ENCODE measurements at places on chromosomes 6 and 20.
A peak's percentile ranks its signal among the peaks of the same experiment; 100 is the strongest.

DNA sequence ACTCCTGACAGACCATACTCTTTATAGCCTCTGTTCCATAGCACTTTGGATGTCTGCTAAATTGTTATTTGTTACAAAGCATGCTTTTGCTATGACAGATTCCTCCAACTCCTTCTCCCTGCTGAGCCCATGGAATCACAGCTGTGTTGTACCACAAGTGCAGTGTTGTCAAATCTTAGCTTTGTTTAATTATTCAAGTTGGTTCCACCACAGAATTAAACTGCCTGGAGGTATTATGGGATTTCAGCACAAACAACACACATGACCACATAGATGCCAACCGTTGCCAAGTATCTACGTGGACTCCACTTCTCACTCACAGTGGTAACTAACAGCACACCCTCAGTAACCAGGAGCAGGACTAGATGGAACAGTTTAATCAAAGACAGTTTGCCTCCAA is 32.7 kb upstream of the MARCKS start:
- DNase-seq = no peak

DNA sequence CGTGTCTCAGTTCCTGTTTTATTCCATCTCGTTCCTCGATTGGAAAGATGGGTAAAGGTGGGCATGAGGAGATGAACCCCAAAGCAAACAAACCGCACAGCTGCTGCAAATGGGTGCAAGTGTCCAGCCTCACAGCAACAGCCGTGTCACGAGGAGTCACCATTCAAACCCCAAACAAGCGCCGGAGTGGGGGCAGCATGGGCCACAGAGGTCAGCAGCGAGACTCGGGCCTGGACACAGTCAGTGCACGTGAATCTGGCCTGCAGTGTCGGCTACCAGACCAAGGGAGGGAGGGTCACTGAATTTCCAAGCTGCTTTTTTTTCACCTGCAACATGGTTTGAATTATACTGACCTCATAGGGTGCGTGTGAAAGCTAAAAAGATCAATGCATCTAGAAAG is 63.5 kb downstream of the EZR start:
- no peak for DNase-seq

DNA sequence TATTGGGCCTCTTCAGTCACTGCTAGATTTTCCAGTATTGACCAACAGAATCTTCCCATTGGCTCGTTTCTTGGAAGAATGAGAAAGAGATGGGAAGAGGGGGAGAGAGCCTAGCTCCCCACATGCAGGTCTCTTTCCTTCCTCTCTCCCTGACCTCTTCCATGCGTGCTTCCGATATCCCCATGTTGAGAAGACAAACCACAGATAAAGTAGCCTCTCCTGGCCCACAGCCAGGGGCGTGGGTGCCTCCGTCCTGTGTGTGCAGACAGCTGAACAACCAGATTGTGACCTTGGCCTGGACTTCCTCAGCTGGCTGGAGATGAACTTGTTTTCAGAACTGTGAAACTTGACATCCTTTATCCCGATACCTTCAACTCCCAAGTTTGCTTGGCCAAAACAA is 71.0 kb downstream of the EDN3 start:
- DNase-seq = no peak

- no peak for DNase-seq
These were observed 19.2 kb upstream of the DACT2 start for GRCh38 chr6:168338777-168339176.

GRCh38 chr20:57169162-57169561 is 97.3 kb downstream of the BMP7 start:
- DNase-seq = no peak

- no peak for DNase-seq
These were observed 10.0 kb upstream of the HLA-DOA start for GRCh38 chr6:33019372-33019771.

- DNase-seq = no peak
These were observed 105.3 kb downstream of the CEBPB start for GRCh38 chr20:50295762-50296449.

GRCh38 chr6:118152524-118152923 is 245.5 kb downstream of the SLC35F1 start:
- DNase-seq = no peak

DNA sequence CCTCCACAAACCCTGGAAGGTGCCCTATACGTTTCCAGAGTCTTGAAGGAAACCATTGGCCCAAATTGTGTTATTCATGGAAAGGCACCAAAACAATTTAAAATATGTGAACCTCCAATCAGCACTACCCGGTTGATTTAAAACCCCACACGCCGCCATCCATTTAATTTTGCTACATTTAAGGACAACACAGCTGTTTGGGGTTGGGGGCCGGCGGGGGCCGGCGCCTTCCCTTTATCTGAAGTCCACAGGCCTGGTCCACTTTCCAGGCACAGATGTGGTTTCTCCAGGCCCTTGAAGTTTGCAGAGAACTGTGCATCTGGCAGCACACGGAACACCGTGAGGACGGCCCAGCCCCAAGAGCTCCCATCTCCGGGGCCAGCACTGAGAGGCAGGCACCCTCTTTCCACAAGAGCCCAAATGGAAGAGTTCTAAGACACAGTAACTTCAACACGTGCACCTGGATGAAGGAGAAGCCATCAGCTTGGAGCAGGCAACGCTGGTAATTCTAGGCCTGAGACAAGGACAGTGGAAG is 16.8 kb upstream of the FRMD1 start:
- DNase-seq = no peak

DNA sequence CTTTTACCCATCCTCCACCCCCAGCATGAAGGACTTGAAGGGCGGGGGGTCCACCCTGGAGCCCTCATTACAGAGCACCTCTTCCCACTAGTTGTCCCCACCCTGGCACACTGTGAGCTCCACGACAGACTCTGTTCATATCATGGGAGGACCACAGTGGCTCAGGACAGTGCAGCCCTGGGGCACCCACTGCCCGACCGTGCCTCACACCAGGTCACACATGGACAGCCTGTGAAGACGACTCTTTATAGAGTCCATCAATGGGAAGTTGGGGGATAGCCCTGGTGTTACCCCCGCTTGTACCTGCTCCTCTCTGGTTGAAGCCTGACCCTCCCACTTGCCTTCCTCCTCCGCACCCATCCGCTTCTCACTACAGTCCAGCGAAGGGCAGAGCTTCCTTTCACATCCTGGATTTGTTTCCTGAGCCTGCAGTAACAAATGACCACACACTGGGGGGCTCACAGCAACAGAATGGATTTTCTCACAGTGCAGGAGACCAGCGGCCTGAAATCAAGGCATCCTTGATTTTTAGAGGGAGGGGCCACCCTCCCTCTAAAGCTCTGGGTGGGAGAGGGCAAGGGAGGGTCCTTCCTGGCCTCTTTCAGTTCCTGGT is 15.5 kb downstream of the ZNF831 start:
- DNase-seq = no peak

DNA sequence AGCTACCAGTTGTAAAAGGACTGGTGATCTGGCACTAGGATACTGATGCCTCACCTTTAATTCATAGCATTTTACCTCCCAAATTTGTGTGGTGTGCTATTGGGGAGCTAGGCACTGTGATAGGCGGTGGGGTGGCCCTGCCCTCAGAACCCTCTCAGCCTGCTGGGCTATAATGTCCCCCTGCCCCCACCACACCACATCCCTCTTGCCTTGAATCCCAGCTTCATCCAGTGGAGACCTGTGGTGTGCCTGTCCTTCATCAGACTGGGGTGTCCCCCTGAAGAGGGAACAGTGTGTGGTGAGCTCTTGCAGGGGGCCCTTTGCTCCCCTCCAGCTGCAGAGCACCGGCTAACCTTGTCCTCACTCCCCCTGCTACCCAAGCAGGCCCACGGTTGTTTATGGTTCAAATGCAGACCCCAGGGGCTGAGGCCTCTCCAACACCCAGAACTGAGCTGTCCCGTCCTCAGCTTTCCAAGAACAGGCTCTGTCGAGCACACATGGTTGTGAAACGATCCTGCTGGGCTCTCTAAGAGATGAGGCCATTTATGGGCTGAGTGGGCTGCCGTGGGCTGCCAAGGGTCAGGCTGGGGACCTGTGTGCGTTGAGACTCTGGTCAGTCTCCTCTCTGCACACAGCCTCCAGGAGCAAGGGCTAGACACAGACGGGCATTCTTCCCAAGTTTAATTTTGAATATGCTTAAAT is 26.9 kb upstream of the VEGFA start:
- DNase-seq = no peak

- DNase-seq = no peak
These were observed 89.2 kb upstream of the EXOC2 start for GRCh38 chr6:782141-782540.

DNA sequence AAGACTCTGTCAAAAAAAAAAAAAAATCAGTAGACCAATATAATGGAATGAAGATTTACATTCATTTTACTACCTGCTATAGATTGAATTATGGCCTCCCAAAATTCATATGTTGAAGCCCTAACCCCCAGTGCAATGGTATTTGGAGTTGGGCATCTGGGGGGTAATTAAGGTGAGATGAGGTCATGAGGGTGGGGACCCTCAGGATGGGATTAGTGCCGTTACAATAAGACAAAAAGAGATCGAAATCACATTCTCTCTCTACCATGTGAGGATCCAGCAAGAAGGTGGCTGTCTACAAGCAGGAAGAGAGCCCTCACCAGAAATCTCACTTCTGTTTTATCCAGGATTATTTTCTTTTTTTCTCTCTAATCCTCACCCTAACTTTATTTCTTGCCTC is 100.6 kb upstream of the LOC128125822 start:
- no peak for DNase-seq

- peak; percentile 27 for DNase-seq
These were observed 3.4 kb upstream of the MICAL1 start for GRCh38 chr6:109458774-109459531.

- no peak for DNase-seq
These were observed 371.7 kb upstream of the RUNX2 start for GRCh38 chr6:44956396-44956795.

- no peak for DNase-seq
These were observed 602.3 kb downstream of the PTPRT start for GRCh38 chr20:42587427-42587826.

- DNase-seq = no peak
These were observed 16.0 kb downstream of the HECA start for GRCh38 chr6:139150920-139151319.

GRCh38 chr6:157993076-157993475 is 11.4 kb downstream of the SYNJ2 start:
- no peak for DNase-seq

GRCh38 chr6:84568971-84569370 is 195.4 kb downstream of the TBX18 start:
- DNase-seq = no peak

GRCh38 chr20:12591949-12592470 is 416.8 kb upstream of the SPTLC3 start:
- no peak for DNase-seq

DNA sequence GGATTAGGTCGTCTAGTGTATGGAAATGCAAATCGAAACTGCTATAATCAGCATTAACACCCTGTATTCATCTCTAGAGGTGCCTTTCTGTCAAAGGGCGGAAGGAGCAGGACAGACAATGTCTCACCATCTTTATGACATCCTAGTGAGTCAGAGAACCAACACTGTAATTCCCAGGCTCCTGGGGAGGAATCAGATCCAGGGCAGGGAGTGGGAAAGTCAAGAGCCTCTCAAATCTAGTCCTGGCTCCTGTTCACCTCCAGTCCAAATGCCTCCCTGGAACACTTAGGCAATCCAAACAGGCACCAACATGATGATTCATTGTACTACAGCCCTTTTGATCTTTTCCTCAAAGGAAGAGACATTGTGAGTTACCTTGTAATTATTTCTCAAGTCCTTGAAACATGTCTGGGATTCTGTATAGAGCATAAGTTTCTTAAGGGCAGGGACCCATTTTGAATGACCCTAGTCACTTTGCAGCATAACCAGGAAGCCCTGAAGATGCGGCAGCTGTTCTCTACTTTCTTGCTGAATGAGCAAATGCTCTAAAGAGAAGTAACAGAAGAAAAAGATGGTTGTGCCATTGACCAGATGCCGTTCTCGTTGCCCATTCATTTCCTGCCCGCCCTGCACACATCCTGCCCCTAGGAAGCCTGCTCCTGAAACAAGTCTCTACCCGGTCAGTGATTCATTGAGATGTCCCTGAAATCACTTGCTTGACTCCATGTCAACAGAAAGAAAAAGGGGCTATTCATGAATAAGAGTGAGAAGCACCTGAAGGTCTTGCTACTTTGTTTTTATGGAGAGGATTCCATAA is 112.8 kb upstream of the JARID2 start:
- DNase-seq = no peak

- DNase-seq = no peak
These were observed 115.1 kb downstream of the JAG1 start for GRCh38 chr20:10558635-10559187.

DNA sequence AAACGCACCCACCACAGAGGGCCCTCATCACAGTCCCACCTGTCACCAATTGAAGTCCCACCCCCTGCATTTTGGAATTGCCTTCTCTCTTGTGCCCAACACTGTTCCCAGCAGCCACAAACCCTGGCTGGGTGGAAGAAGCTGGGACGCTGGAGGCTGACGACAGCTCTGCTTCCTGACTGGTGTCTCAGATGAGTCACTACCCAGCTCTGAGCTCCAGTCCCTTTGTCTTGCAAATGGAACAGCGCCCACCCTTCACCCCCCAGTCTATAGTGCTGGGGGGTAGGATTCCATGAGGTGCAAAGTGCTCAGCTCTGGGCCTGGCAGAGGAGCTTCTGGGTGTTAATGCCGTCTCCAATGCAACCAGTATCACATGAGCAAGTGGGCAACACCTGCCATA is 85.3 kb downstream of the DLGAP4 start:
- DNase-seq = no peak

- no peak for DNase-seq
These were observed 72.9 kb downstream of the CDH26 start for GRCh38 chr20:60031107-60031506.

GRCh38 chr6:1634081-1634480 is 24.4 kb downstream of the FOXC1 start:
- no peak for DNase-seq

DNA sequence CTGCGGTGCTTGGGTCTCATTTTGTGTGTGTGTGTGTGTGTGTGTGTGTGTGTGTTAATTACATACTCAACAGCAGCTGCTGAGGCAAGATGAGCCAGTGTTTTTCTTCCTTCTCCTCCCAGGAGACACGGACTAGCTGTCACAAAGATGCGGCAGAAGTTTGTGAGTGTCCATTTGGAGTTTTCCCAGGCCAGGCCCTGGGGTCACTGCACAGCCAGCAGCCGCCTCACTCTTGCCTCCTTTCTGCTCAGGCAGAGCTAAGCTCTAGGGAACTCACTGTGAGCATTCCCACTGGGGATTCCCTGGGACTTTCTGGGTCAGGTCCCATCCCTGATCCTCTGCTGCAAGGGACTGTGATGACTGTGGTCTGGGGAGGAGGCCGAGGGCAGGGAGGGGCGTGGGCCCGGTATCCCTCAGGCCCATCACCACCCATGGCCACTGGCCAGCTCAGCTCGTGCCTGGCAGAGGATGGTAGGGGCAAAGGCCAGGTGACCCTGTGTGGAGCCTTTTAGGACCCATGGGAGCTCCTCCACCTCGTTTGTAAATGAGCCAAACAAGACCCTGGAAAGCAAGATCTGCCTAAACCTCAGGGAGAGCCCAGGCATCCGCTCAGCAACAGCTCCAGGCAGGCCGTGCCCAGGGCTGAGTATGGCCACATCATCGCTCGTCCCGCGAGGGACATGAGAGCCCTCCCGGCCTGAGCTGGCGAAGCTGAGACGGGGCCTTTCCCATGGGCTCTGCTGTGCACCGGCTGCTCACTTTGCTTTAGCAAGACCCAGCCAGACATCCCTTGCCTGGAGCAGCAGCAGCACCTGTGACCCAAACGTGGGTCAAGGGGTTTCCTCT is 102.0 kb downstream of the PSMB1 start:
- no peak for DNase-seq

All from stimulated activated CD4-positive, alpha-beta T cell treated with anti-CD3 and anti-CD28 coated beads, TNF-alpha, amount 100 ng/mL, for 48 hours (primary cell).